Common myeloid progenitor, CD34-positive (primary cell): ENCODE measurements at places on chromosomes 11 and 22.

GRCh38 chr11:96313163-96313562 lies 29.8 kb downstream of the MAML2 start:
- H3K27me3 ChIP-seq, result no peaks in the 10 kb centered on the region
- no peak overlapping the region for H3K4me3 ChIP-seq
- no peak for DNase-seq
- H3K36me3 ChIP-seq, result no peaks in the 10 kb centered on the region
- H3K4me1 ChIP-seq, result peaks cover 27% of the 10 kb centered on the region

GRCh38 chr11:110795112-110795624 lies 82.9 kb upstream of the ARHGAP20 start:
- peaks cover 25% of the 10 kb centered on the region for H3K4me1 ChIP-seq
- DNase-seq, result peak; percentile 73
- H3K36me3 ChIP-seq, result no peaks in the 10 kb centered on the region
- H3K27ac ChIP-seq, result no peak overlapping the region
- no peaks in the 10 kb centered on the region for H3K27me3 ChIP-seq
- no peak overlapping the region for H3K4me3 ChIP-seq

DNA sequence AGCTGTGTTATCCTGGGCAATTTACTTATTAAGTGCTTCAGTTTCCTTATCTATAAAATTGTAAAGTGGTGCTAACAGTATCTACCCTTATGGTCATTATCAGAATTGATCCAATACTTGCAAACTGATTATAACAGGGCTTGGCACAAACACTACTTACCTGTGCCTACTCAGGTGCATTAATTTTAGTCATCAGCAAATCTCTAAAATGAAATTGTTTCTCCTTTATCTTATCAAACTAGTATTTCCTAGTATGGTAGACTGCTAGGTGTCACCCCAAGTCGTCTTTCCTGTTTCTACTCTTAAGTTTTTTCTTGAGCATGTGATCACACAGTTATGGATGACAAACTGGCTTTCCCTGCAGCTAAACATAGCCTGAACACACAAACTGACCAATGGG lies 4.3 kb upstream of the SLC25A17 start:
- H3K36me3 ChIP-seq, result peaks cover 16% of the 10 kb centered on the region
- peaks cover 15% of the 10 kb centered on the region for H3K4me1 ChIP-seq
- no peak for DNase-seq
- H3K27me3 ChIP-seq, result no peaks in the 10 kb centered on the region
- no peak overlapping the region for H3K4me3 ChIP-seq

DNA sequence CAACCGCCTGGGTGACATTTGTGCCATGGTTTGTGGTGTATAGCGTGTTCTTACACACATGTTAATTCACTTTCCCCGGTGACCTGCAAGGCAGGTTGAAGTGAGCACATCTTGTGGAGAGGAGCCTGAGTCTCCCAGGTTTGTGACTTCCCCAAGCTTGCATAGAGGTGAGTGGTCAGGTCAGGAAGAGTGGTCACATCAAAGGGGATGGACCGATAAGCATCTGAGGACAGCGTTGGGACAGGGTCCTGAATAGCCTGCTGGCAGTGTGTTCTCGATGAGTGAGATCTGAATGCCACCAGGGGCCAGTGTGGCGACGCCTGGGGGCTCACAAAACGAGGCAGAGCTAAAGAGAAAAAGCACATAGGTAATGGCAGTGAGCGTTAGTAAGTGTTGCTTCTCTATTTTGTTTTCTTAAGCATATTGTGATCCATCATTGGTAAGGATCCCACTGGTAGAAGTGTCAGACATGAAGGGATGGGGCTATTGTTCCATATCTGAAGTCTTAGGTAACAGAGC lies 154.6 kb downstream of the GRIK4 start:
- no peaks in the 10 kb centered on the region for H3K27me3 ChIP-seq
- no peak overlapping the region for H3K4me3 ChIP-seq
- no peak overlapping the region for H3K27ac ChIP-seq
- H3K4me1 ChIP-seq, result no peaks in the 10 kb centered on the region
- H3K36me3 ChIP-seq, result no peaks in the 10 kb centered on the region

GRCh38 chr11:117610045-117610444 lies 187.0 kb downstream of the DSCAML1 start:
- no peak overlapping the region for H3K27ac ChIP-seq
- no peak for DNase-seq
- H3K36me3 ChIP-seq, result no peaks in the 10 kb centered on the region
- no peaks in the 10 kb centered on the region for H3K4me1 ChIP-seq
- H3K27me3 ChIP-seq, result peaks cover 6% of the 10 kb centered on the region

DNA sequence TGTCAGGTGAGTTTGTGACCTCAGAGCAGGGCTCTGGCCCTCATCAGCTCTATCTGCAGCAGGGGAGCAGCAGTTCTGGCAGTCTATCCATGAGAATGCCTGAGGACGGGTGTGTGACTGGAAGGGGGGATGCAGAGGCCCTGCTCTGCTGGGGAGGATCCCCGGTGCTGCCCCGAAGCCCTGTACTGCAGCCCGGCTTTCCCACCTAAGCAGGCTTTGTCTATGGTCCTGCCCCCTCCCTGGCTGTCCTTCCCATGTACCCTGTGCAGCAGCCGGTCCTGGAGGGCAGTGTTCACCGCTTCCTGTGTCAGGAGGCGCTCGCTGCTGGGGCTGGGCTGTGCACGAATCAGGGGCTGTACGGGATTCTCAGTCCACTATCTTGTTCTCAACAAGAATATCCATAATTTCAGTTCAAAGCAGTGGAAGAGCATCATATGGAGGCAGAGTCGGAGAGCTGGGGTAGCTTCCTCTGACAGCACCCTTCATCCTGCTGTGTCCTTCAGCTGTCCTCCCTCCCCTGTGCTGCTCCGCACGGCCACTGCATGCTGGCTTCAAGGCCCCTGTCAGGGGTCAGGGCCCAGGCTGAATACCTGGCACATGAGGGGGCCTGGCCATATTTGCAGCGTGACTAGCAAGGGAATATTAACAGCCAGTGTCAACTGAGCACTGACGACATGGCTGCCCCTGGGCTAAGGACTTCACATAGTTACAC lies 125.2 kb downstream of the CTTN start:
- no peak overlapping the region for H3K4me3 ChIP-seq
- DNase-seq, result no peak
- no peaks in the 10 kb centered on the region for H3K36me3 ChIP-seq
- H3K27ac ChIP-seq, result no peak overlapping the region
- no peaks in the 10 kb centered on the region for H3K27me3 ChIP-seq

DNA sequence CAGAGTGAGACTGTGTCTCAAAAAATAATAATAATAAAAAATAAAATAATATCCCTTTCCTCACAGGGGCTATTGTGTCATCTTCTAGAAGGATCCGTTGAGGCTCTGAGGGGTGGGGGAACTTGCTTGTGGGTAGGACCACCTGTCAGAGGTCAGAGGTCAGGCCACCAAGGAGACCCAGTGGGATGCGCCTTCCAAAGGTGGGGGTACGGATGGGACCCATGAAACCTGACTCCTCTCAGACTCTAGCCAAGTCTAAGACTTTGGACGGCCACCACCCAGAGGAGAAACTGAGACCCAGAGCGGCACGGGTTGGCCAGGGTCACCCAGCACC lies 367 bp upstream of the MMP11 start:
- H3K36me3 ChIP-seq, result no peaks in the 10 kb centered on the region
- H3K4me3 ChIP-seq, result peak overlapping the region; percentile 70
- H3K4me1 ChIP-seq, result peaks cover 3% of the 10 kb centered on the region
- no peak overlapping the region for H3K27ac ChIP-seq

GRCh38 chr11:113989916-113990315 lies 15.0 kb downstream of the HTR3A start:
- no peak overlapping the region for H3K4me3 ChIP-seq
- H3K27me3 ChIP-seq, result peaks cover 2% of the 10 kb centered on the region
- H3K36me3 ChIP-seq, result no peaks in the 10 kb centered on the region
- no peaks in the 10 kb centered on the region for H3K4me1 ChIP-seq
